ENCODE measurements at places on chromosomes 5 and 9.

DNA sequence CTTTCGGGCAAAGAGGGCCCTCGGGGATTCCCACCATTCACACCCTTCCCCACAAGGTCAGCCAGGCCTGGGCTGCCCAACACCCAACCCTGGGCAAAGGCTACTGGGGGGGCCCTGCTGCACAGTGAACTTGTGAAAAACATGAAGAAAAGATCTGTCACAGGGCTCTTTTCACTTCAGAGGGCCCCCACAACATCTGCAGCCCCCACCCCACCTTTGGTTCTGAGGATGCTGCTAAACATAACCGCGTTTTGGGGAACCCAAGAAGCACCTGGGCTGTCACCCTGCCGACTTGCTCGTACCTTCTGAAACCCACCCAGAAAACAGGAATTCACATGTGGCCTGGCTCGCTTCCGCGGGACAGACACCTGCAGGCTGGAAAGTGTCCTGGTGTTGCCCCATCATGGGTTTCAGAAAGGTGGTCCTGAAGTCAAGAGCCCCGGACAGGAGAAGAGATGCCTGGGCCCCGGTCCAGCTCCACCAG lies 29.3 kb downstream of the B4GALT1 start:
- DNase-seq: no peak

DNA sequence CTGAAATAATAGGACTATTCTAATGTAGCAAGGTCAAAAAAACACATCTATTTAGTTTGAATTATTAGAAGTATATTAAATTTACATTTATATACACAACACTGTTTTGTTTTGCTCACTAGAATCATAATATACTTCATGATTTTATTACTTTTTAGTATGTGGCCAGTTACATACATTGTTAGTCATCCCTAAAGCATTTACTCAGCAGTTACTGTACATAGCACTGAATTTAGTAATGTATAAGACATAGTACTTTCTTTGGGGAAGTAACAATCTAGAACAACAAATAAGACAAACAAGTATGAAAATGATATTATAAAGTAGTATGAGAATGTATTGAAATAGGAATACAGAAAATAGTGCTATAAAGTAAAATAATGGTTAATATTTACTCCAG lies 28.2 kb downstream of the ERCC8 start:
- no peak for DNase-seq

GRCh38 chr9:108536836-108537601 lies 318.8 kb downstream of the ACTL7B start:
- no peak for DNase-seq

DNA sequence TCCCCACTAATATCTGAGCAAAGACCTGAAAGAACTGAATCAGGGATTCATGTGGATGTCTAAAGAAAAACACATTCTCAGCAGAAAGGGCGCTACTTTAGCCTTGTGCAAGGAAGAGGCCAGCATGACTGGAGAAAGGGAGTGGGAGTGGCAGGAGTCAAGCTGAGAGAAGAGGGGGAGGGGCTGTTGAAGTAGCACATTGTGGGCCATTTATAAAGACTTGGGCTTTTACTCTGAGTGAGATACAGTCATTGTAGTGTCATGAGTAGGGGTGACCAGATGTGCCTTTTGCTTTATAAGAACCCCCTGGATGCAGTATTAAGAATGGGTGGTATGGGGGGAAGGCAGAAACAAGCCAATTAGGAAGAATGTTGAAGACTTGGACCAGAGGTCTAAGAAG lies 452.8 kb downstream of the ENC1 start:
- DNase-seq: no peak
